ENCODE measurements at places on chromosomes 7 and 10. TPM values are rescaled to one million over a fixed set of nuclear protein-coding genes. Genes with fewer than 3 reads are reported as not detected.

- no peaks in the 10 kb centered on the region for H3K27me3 ChIP-seq
- H3K4me1 ChIP-seq = no peaks in the 10 kb centered on the region
- no peaks in the 10 kb centered on the region for H3K36me3 ChIP-seq
- no peak overlapping the region for H3K27ac ChIP-seq
These were observed 219.0 kb upstream of the MEOX2 start for GRCh38 chr7:15905251-15906040.

- H3K27ac ChIP-seq = no peak overlapping the region
- H3K27me3 ChIP-seq = no peaks in the 10 kb centered on the region
- no peak for DNase-seq
- H3K4me1 ChIP-seq = no peaks in the 10 kb centered on the region
These were observed 10.6 kb upstream of the CPVL start for GRCh38 chr7:29156907-29157452.

DNA sequence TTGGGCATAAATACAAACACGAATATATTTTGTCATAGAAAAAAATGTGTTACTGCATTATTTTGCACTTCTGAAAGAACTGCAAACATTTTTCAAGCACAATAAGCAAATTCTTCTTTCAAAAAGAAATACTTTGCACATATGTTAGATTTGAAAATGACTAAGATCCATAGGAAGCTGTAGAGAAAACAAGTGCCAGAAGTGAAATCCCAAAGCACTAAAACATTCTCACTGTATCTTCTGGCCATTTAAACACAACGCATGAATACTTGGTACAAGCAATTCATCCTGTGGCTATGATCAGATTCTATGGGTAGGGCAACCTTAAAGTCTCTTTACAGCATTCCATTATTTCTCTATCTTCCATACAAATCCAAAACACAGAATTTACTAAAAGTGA is 225.4 kb upstream of the IMMP2L start:
- H3K4me1 ChIP-seq = peaks cover 5% of the 10 kb centered on the region
- no peak overlapping the region for H3K27ac ChIP-seq
- no peak for DNase-seq
- H3K27me3 ChIP-seq = no peaks in the 10 kb centered on the region

DNA sequence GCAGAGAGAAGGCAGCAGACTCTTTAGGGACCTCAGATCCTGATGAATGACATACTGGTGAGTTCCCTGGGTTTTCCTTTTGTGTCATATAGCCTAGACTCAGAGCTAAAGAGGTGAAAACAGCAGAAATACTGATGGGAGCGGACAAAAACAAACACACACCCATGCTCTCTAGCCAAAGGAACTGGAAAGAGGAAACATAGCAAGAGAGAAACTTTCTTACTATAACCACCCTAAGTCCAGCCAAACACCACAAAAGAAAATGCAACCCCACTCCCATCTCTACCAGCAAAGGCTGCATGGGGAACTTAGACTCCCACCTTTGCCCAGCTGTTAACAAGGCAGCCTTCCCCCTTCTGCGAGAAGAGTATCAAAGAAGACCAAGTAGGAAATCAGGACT is 16.3 kb downstream of the GSAP start:
- no peak overlapping the region for H3K27ac ChIP-seq
- no peak for DNase-seq
- H3K27me3 ChIP-seq = no peaks in the 10 kb centered on the region
- H3K4me1 ChIP-seq = no peaks in the 10 kb centered on the region

DNA sequence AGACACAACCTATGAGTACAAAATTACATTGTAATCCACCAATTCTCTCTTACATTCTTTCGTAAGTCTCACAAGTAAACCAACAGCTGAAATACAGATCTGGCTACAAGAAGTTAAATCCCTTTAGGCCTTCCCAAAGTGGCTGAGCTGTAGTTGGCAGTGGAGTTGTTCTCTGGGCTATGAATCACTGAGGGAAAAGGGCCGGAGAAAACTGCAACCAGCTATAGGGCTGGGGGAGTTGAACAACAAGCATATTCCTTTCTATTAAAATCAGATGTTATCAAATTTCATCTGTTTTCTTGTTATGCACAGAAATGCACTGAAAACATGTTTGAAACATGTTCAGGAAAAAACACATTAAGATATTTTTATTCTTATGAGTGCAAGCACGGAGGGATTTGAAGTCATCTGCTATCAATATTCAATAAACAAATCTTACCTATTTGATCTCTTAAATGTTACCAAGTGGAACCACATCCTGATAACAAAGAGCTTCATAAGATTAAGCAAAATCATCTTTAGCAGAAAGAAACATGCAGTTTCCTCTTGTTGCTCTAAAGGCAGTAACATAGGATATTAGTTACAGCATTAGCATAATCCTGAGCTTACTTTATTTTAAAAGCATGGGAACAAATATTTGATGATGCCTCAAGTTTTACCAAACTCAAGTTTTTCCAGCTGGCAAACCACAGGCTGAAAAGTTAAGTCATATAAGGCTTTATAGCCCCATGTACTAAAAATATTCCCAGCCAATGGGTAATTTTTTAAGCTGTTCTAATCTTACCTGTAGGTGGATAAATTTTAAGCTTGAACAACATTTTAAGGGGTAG is 212.7 kb downstream of the TAX1BP1 start:
- H3K4me3 ChIP-seq = no peak overlapping the region
- H3K36me3 ChIP-seq = no peaks in the 10 kb centered on the region
- H3K27ac ChIP-seq = no peak overlapping the region
- H3K4me1 ChIP-seq = no peaks in the 10 kb centered on the region

- H3K36me3 ChIP-seq = no peaks in the 10 kb centered on the region
- DNase-seq = no peak
- H3K27ac ChIP-seq = no peak overlapping the region
- H3K27me3 ChIP-seq = no peaks in the 10 kb centered on the region
- no peaks in the 10 kb centered on the region for H3K4me1 ChIP-seq
These were observed 180.2 kb upstream of the TPK1 start for GRCh38 chr7:145016068-145016467.

DNA sequence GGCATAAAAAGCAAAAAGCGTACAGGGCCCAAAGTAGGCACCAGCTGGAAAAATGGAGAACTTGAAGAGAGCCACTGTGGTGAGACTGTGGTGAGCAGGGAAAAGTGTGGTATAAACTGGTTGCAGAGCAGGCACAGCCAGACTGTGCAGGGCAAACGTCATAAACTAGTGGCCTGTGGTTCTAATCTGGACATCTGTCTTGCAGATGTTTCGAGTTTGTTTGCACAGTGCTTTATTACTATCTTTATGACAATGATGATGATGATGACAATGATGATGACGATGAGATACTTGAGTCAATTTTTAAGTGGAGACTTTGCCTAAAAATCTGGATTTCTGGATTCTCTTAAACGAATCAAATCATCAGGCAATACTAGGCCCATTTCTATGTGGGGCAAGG is 45.7 kb downstream of the SEMA3C start:
- H3K27ac ChIP-seq = no peak overlapping the region
- DNase-seq = no peak
- no peaks in the 10 kb centered on the region for H3K27me3 ChIP-seq
- H3K4me1 ChIP-seq = no peaks in the 10 kb centered on the region
- H3K36me3 ChIP-seq = no peaks in the 10 kb centered on the region

- H3K27ac ChIP-seq = peak overlapping the region; percentile 3
- no peak overlapping the region for H3K4me3 ChIP-seq
- H3K36me3 ChIP-seq = peaks cover 23% of the 10 kb centered on the region
- H3K27me3 ChIP-seq = no peaks in the 10 kb centered on the region
- peaks cover 4% of the 10 kb centered on the region for H3K4me1 ChIP-seq
These were observed 58.7 kb downstream of the ZRANB1 start for GRCh38 chr10:125000366-125001312.

The SLC16A9 gene
- total RNA-seq = 15.5 TPM

The TRIM74 gene
- total RNA-seq = 1.3 TPM

All from kidney (tissue), 22 donors.